ENCODE measurements at places on chromosomes 13 and 19.
A peak's percentile ranks its signal among the peaks of the same experiment; 100 is the strongest.

GRCh38 chr13:66915596-66916185 is 314.4 kb downstream of the PCDH9 start:
- DNase-seq: no peak

- no peak for DNase-seq
These were observed 43.8 kb downstream of the SPTBN4 start for GRCh38 chr19:40510526-40511115.

GRCh38 chr19:46378268-46378667 is 31.4 kb downstream of the PPP5C start:
- DNase-seq: no peak

GRCh38 chr13:21436582-21436981 is 22.5 kb downstream of the ZDHHC20 start:
- DNase-seq: no peak

DNA sequence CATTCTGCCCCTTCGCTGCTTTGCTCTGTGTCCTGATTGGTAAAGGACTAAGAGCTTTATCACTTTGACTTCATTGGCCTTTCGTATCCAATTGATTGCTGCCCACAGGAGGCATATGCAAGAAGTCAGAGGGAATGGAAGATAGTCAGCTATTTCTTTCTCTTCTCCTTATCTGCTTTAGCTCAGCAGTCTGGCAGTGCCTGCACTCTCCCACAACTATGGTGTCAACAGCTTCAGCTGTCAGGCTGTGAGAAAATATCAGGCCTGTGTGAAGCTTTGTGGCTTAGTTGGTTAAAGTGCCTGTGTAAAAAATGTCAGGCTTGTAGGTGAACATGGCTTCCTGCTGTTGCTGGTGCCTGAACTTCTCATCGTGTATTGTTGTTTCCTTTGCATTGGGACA is 243.0 kb downstream of the PCDH17 start:
- DNase-seq: no peak

DNA sequence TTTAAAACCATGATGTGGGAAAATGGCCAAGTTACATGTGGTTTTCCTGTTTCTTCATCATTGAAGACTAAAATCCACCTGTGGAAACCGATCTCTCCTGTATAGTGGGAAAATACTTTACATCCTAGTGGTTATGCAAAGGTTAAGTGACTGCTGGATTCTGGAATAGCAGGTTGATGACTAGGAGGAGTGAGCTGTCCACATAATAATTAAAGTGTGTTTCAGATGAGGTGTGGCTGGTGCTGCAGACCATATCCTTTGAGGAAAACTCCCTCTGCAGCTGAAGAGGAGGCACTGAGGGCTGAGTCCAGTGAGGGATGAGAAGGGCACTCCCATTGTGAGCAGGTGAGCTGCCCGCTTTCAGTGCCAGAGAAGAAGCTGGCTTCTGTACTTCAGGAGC is 43.2 kb downstream of the DCLK1 start:
- DNase-seq: no peak

DNA sequence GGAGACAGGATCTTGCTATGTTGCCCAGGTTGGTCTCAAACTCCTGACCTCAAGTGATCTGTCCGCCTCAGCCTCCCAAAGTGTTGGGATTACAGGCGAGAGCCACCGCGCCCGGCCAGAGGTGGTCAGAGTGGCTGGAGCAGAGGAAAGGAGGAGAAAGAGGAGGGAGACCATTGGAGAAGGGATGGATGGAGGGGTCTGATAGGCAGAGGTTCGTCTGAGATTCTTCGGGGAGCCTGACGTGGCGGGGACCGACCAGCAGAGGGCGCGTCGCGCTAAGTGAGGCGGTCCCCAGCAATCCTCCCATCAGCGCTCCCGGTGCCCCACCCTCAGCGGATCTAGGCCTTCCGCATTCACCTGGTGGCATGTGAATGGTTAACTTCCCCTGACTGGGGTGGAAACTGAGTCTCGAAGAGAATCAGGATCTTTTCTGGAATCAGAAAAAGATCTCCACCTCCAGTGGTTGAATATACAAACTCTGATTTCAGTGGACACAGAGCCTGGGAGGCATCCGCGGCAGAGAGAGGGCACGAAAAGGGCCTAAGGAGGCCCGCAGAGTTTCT is 8.8 kb downstream of the GTPBP3 start:
- DNase-seq: peak; percentile 75

DNA sequence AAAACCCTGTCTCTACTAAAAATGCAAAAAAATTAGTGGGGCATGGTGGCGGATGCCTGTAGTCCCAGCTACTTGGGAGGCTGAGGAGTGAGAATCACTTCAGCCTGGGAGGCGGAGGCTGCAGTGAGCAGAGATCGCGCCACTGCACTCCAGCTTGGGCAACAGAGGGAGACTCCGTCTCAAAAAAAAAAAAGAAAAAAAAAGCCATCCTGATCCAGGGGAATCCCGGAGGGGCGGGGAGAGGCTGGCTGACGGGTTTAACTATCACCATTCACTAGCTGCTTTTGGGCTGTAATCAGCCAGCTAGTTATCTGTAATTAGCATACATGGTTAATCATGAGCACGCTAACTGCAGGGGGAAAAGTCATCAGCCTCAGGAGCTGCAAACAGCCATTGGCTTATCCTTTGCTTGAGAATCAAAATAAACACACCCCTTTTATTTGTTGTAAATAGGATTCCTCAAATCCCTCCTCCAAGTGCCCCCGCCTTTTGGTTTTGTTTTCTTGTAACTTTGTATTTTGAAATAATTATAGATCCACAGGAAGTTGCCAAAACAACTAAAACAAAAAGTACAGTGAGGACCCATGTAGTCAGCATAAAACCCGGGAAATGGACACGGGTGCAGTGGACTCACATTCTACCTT is 9.6 kb downstream of the FSD1 start:
- no peak for DNase-seq

DNA sequence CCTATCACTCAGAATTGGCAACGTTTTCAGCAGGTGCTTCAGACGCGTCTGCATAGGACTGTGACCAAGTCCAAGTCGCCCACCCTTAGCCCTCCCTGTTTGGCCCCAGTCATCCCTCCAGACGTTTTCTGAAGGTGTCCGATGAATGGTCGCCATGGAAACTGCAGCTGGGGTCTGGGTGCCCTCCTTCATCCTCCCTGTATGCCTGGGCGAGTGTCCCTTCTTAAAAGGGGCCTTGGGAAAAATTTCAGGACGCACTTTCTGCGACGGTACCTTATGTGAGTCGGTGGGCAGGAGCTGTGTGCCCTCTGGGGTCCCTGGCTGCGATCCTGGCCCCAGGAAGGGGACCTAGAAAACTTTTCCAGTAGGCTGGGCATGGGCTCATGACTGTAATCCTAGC is 25.1 kb downstream of the MAN2B1 start:
- no peak for DNase-seq

DNA sequence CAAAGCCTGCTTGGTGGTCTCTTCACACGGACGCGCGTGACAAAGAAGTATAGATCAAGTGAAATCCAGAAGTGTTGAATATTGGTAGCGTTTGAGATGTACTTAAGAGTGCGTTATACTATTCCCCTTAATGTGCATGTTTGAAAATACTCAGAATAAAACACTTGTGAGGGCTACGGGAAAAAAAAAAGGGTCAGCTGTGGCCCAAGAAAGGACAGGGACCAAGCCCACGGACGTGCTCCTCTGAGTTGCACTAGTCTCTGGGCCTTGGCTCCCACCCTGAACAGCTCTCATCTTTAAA is 622 bp upstream of the RBM42 start:
- DNase-seq: no peak

DNA sequence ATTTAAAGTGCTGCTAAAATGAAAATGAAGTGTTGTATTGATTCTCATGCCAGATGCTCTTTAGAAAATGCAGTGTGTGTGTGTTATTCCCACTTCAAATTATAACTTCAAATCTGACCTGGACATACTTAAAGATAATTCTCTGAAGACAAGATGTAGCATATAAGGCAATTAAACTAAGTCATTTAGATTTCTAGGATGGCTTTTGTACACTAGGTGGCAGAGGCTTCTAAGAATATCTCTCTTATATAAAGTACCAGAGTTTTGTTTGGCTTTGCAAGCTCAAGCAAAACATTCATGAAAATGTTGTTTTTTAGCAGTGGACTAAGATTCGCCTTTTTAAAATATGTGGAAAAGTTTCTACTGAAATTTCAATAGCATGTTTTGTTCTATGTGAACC is 407.2 kb downstream of the GPC5 start:
- DNase-seq: no peak

DNA sequence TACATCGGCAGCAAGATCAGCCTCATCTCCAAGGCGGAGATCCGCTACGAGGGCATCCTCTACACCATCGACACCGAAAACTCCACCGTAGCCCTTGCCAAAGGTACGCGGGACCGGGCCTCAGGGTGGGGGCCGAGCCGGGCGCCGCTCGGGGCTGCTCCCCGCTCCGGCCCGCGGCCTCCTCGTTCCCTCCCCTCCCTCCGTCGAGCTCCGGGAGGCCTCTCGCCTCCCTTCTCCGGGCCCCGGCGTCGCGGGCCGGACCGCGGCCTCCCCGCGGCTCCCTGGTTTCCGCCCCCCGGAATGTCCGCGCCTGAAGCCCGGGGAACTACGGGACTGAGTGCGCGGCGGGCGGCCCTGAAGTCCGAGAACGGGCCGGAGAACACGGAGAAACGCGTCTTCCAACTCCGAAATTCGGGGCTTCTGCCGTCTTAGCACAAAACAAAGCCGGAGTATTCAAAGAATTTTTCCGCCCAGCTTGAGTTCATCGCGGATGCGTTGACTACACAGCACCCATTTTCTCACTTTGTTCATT is 423 bp downstream of the LSM14A start:
- DNase-seq: peak; percentile 46

All from CD4-positive, CD25-positive, alpha-beta regulatory T cell (primary cell).